GM23338 (cell line): ENCODE measurements at places on chromosomes 16 and 17. TPM values are rescaled to one million over a fixed set of nuclear protein-coding genes. Genes with fewer than 3 reads are reported as not detected.

AATK gene
- polyA plus RNA-seq, result 1.1 and 1.3 TPM in 2 replicates

ACSM2B gene
- polyA plus RNA-seq, result not detected in 2 replicates

TEX14 gene
- 2.5 and 2.6 TPM in 2 replicates for polyA plus RNA-seq

HOXB1 gene
- polyA plus RNA-seq, result not detected in 2 replicates

ABI3 gene
- polyA plus RNA-seq, result 1.8 and 2.4 TPM in 2 replicates

SERPINF2 gene
- polyA plus RNA-seq, result 1.2 and 1.5 TPM in 2 replicates

MT1H gene
- 425 and 442 TPM in 2 replicates for polyA plus RNA-seq

FBXL16 gene
- 7.9 and 8.9 TPM in 2 replicates for polyA plus RNA-seq

SLC6A4 gene
- 0.06 and 0.07 TPM in 2 replicates for polyA plus RNA-seq

SLC16A6 gene
- 0.16 TPM in 1 of 2 replicates, not detected in the other for polyA plus RNA-seq

OTOP3 gene
- not detected in 2 replicates for polyA plus RNA-seq

PCTP gene
- polyA plus RNA-seq, result 6.4 and 6.9 TPM in 2 replicates

TERB1 gene
- not detected in 2 replicates for polyA plus RNA-seq

ESRP2 gene
- polyA plus RNA-seq, result 16.2 TPM in 2 replicates

AURKB gene
- polyA plus RNA-seq, result 202 and 212 TPM in 2 replicates

AGRP gene
- not detected in 2 replicates for polyA plus RNA-seq

MMP28 gene
- polyA plus RNA-seq, result not detected in 2 replicates

CA10 gene
- polyA plus RNA-seq, result 0.90 and 0.92 TPM in 2 replicates

TP53TG3 gene
- not detected in 2 replicates for polyA plus RNA-seq

NSRP1 gene
- 110 and 111 TPM in 2 replicates for polyA plus RNA-seq

NECAB2 gene
- 4.5 and 5.1 TPM in 2 replicates for polyA plus RNA-seq

CCL3 gene
- 0.40 TPM in 1 of 2 replicates, not detected in the other for polyA plus RNA-seq
